Effector memory CD8-positive, alpha-beta T cell (primary cell): ENCODE measurements at places on chromosomes 6 and 20.

DNA sequence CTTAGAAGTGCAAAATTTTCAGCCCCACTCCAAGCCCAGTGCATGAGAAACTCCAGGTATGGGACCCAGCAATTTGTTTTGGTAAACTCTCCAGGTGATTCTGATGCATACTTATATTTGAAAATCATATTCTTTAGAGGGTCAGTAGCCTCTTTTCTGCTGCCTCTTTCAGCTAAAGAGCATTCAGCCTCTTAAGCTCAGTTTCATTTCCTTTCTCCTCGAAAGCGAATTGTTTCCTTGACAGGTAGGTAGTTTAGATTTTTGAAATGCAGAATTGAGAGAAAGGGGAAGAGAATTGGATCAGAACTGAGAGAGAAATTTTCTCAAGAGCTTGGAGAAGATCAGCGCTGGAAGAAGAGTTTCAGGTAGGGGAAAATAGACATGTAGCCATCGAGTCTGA lies 995.8 kb upstream of the FLRT3 start:
- DNase-seq: no peak

DNA sequence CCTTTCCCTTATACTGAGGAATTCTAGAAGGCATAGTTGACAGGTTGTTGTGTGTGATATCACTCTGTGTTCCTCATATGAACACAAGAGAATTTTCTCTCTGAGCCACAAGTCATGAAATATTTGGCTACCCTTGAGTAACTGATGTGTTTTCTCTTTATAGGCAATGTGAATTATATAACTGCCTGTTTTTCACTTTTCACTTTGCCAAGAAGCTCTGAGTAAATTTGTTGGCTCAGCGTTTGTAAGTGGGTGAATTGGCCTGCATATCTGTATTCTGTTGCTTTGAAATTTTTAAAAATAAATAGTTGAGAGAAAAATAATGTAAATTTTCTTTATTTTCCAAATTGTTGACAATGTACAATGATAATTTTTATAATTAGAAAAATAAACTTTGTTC lies 5.2 kb upstream of the BTBD9 start:
- DNase-seq: no peak

GRCh38 chr6:117270055-117270842 lies 4.9 kb downstream of the VGLL2 start:
- DNase-seq: no peak

GRCh38 chr6:40036186-40036585 lies 101.9 kb upstream of the MOCS1 start:
- DNase-seq: no peak

DNA sequence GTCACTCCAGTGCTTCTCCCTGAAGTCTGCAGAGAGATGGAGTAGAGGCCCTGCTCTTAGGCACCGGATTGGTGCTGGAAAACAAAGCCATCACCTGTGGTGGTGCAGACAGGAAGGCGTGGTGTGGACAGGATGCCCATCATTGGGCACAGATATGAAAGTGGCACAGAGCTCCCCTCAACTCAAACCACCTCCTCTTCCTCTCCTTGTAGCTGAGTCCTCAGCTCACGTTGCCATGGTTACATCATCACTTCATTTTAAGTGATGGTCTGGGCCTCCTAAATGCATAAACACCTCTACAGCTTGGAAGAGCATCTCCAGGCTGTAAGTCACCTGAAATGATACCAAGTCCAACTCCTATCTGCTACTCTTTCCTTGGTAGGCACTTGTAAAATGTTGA lies 8.0 kb upstream of the RTF2 start:
- peak; percentile 68 for DNase-seq

DNA sequence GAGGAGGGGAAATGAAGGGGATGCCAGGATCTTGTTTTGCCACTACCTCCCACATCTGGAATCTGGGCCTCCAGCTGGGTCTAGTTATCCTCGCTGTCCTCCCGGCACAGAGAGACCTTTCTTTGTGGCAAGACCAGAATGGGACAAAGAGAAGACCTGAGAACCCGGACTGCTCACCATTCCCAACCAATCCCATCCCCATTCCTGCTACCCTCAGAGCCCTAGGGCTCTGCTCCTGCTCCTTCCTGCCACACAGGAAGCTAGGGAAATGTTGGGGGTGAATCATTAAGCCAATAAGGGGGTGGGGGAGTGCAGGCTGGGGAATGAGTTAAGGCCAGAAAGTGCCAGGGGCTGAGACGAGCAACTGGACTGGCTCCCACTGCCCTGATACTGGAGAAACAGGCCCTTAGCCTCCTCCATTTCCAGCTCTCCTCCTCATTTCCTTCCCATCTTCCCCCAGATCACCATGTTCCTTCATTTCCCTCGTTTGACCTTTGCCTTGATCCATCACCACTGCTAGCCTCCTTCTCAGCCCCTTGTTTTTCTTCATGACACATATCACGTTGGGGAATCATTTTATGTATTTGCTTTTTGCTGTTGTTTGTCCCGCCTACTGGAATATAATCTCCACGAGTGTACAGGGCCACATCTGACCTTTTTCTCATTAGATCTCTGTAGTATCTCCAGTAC lies 4.6 kb upstream of the IER3 start:
- no peak for DNase-seq

DNA sequence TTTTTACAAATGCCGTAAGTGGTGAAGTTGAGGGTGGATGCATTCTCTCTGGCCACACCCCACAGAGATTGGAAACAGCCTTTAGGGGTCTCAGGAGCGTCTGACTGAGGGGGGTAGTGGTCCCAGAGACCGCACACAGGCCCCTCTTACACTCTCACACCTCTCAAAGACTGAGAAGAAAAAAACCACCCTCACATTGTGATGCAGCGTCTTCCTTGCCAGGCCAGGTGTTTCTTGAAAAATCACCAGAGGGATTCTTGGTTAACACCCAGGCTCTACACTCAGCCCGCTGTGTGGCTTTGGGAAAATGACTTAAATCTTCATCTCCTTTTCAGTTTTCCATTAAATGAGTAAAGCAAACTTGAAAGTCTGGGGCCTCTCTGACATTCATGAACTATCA lies 115.8 kb upstream of the SPTLC3 start:
- DNase-seq: no peak

GRCh38 chr6:141169419-141169818 lies 963.3 kb upstream of the GJE1 start:
- no peak for DNase-seq

GRCh38 chr20:8946036-8946940 lies 122.6 kb upstream of the PLCB4 start:
- DNase-seq: no peak

DNA sequence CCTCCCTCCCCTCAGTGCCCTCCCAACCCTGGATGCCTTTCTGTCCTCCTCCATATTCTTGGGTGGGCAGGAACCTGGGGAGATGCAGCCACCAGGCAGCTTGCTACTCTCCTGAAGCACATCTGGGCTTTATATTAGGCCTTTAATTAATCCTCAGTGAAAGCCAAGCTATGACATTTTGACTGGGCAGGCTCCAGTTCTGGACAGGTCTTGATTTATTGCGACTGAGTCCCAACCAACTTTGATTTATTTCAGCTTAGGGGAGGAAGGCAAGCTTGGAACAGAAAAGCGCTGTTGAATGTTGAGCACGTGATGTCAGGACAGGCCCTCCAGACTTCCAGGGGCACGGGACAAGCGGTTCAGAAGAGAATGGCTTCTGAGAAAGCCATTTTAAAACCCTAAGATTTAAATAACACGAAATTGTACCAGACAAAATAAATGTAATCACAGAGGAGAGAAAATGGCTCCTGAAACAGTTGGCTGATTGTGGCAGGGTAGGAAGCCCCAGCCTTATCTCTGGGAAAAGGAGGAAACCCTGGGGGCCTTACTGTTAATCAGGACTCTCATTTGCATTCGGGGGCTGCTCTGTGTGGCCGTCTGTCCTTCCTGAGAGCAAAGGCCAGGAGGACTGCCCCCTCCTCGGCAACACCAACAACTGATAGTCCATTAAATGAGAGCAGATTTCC lies 294.2 kb downstream of the FOXC1 start:
- DNase-seq: no peak

GRCh38 chr6:53257001-53257400 lies 91.7 kb downstream of the ELOVL5 start:
- no peak for DNase-seq

DNA sequence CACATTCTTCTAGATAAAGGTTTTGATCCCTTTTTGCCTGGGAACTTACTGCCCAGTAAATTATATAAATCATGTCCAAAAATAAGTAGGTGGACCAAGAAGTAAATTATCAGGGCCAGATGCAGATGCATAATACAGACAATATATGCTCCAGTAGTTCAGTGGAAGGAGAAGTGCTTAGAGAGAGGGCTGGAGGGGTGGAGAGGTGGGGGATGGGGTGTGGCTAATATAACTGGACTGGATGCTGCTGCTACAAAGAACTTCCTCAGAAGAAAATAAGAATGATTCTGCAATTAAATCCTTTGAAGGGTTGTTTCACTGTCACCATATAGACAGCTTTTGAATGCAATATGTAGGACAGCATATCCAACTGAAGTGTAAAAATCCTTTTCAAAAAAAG lies 14.8 kb upstream of the TFAP2D start:
- DNase-seq: no peak

GRCh38 chr6:27477318-27478013 lies 4.6 kb upstream of the ZNF184 start:
- DNase-seq: no peak

GRCh38 chr20:63628246-63628975 lies 1.5 kb upstream of the GMEB2 start:
- no peak for DNase-seq

GRCh38 chr20:21018576-21018975 lies 87.6 kb downstream of the LINC00237 start:
- DNase-seq: no peak

DNA sequence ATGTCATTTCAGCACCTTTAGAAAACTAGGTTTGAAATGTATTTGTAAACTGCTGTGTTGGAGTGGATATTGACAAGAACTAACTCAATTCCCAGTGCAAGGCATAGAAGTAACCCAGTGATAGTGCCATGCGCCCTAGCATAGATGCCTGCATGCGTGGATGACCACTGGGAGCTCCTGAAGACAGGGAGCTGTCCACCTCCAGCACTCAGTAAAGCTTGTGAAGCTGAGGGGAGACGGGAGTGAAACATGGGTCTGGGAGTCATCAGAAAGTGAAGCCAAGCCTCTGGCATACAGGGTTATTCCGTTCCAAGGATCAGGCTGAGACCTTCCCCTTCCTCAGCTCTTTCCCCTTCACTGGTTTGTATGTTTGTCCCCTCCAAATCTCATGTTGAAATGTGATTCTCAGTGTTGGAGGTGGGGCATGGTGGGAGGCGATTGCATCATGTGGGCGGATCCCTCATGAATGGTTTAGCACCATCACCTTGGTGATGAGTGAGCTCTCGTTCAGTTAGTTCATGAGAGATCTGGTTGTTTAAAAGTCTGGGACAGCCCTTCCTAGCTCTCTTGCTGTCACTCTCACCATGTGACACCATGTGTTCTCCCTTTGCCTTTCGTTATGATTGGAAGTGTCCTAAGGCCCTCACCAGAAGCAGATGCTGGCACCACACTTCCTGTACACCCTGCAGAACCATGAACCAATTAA lies 146.5 kb upstream of the FERMT1 start:
- no peak for DNase-seq

- no peak for DNase-seq
Observed at GRCh38 chr6:99550046-99550748, 18.3 kb downstream of the CCNC start.

- no peak for DNase-seq
Observed at GRCh38 chr20:11158146-11158545, 484.3 kb upstream of the JAG1 start.

GRCh38 chr6:89298680-89299465 lies 16.2 kb downstream of the GABRR2 start:
- DNase-seq: no peak

- no peak for DNase-seq
Observed at GRCh38 chr6:33279971-33280511, 3.1 kb downstream of the B3GALT4 start.

- no peak for DNase-seq
Observed at GRCh38 chr6:2817903-2818443, 23.7 kb downstream of the SERPINB1 start.

- DNase-seq: no peak
Observed at GRCh38 chr6:129657483-129657882, 52.5 kb downstream of the ARHGAP18 start.

DNA sequence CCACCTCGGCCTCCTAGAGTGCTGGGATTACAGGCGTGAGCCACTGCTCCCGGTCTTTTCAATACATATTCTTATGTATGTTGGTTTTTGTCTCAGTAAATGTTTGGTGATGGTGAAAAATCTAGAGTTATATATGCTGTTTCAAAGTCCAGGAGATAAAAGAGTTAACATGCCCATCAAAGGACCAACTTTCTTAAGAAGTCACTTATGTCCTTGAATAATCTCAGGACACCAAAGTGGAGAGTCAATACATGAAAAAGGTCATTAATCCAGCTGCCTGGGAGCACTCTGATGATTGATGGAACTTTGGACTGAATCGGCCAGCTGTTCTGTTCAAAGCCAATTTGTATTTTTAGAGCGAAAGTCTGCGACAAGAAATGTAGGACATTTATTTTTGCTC lies 59.8 kb upstream of the HDAC2 start:
- no peak for DNase-seq

DNA sequence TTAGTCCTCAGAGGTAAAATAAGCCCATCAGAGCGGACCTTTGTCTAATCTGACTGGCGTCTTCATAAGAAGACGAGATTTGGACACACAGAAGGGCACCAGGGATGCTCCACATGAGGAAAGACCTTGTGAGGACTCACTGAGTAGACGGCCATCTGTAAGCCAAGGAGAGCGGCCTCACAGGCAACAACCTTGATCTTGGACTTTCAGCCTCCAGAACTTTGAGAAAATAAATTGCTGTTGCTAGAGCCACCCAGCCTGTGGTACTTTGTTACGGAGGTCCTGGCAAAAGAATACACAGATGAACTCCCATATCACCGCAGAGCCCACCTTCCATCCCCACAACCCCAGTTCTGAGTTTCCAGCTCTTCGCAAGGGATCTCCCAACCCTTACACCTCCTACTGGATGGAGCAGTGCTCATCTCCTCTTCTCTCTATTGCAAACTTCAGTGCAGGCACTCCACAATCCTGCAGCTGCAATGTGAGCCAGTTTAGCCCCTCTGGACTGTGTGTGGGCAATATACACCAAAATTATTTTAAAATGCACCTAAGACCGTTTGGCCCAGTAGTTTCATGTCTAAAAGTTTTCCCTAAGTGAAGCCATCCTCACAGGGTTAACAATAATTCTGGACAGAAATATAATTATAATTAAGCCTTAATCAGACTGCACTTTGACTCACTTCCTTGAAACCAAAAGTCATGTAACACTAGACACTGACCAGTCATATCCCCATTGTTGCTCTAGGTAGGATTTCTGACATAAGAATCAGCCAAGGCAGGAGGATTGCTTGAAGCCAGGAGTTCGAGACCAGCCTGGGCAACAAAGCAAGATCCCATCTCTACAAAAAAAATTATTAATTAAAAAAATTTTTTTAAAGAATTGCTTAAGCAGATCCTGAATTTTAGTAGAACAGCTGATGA lies 8.8 kb upstream of the TRIM31 start:
- no peak for DNase-seq

DNA sequence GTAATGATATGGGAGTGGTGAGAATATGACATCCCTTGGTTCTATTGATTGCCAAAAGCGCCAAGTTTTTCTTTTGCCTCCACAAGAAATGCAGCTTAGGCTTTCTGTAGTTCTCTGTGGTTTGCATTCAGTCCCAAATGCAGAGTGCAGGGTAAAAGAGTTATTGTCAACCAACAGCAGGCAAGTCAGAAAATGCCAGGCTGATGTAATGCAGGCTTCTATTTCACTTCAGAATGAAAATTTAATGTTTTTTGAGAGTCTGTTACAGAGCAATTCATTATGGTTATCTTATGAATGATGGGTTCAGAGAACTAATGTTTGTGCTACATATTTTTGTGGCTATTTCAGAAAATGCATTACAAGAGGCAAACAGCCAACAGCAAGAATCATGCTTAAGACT lies 293.5 kb downstream of the CENPW start:
- no peak for DNase-seq
